ENCODE measurements at places on chromosomes 2 and 18.

DNA sequence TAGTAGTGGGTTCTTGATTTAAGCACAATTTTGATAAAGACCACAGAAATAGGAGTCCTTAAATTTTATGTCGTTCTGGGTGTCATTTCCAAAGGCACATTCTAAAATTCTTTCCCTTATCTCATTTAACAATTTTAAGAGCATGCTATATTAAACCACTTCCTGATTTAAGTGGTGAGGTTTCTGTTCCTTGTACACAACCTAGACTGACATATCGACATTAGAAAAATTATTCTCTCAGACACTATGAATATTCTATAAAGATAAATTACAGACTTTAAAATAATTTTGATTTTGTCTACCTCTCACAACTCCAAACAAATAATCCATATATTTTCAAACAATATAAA, 923.8 kb downstream of the LRP1B start:
- no peak for DNase-seq

GRCh38 chr2:121577381-121577780, 46.7 kb downstream of the RNU4ATAC start:
- DNase-seq, result no peak

DNA sequence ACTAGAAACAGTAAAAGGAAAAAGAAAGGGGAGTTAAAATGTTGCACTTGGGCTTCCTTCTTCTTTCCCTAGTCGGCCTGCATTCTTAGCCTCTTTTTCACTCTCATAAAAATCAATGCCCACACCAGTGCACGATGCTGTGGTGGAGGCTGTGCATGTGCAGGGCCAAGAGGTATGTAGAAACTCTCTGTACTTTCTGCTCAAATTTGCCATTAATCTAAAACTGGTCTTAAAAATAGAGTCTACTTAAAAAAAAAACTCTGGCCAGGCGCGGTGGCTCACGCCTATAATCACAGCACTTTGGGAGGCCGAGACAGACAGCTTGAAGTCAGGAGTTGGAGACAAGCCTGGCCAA, 11.1 kb downstream of the TRAPPC8 start:
- DNase-seq, result no peak

GRCh38 chr2:118386641-118387302, 298.5 kb downstream of the INSIG2 start:
- DNase-seq, result peak; percentile 41
